ENCODE measurements at places on chromosomes 2 and 18. TPM values are rescaled to one million over a fixed set of nuclear protein-coding genes. Genes with fewer than 3 reads are reported as not detected.

DNA sequence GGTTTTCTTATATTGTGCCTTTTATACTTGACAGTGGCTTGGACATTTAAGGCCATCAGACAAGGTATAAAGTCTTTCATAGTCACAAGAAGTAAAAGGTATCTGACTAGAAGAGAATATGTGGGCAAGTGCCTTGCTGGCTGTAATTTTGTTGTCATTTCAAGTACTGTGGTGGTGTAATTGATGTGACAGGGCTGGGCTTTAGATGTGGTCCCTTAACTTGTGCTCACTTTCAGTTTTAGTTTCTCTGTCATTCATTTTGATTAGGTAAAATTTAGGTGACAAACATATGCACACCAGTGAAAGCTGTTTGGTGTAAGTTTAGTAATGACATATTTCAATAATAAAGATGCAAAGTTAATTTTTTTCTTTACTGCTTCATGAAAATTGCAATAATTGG, 31.2 kb upstream of the TBR1 start:
- no peak overlapping the region for H3K4me3 ChIP-seq
- no peak for DNase-seq
- no peak overlapping the region for H3K27ac ChIP-seq
- H3K4me1 ChIP-seq, result no peaks in the 10 kb centered on the region

- no peaks in the 10 kb centered on the region for H3K36me3 ChIP-seq
- H3K27me3 ChIP-seq, result no peaks in the 10 kb centered on the region
- no peak overlapping the region for H3K27ac ChIP-seq
- peaks cover 53% of the 10 kb centered on the region for H3K4me1 ChIP-seq
- DNase-seq, result no peak
These were observed 263.0 kb downstream of the LPIN1 start for GRCh38 chr2:12009323-12009905.

GRCh38 chr2:72210470-72210869, 62.8 kb upstream of the CYP26B1 start:
- H3K36me3 ChIP-seq, result no peaks in the 10 kb centered on the region
- H3K4me1 ChIP-seq, result no peaks in the 10 kb centered on the region
- no peak overlapping the region for H3K4me3 ChIP-seq
- no peaks in the 10 kb centered on the region for H3K27me3 ChIP-seq

- no peaks in the 10 kb centered on the region for H3K36me3 ChIP-seq
- DNase-seq, result no peak
- H3K27ac ChIP-seq, result no peak overlapping the region
- no peaks in the 10 kb centered on the region for H3K27me3 ChIP-seq
- H3K4me3 ChIP-seq, result no peak overlapping the region
These were observed 24.1 kb downstream of the CABLES1 start for GRCh38 chr18:23159344-23159743.

Gene FEV
- not detected for total RNA-seq

Gene CHRNA1
- 0.20 TPM for total RNA-seq

DNA sequence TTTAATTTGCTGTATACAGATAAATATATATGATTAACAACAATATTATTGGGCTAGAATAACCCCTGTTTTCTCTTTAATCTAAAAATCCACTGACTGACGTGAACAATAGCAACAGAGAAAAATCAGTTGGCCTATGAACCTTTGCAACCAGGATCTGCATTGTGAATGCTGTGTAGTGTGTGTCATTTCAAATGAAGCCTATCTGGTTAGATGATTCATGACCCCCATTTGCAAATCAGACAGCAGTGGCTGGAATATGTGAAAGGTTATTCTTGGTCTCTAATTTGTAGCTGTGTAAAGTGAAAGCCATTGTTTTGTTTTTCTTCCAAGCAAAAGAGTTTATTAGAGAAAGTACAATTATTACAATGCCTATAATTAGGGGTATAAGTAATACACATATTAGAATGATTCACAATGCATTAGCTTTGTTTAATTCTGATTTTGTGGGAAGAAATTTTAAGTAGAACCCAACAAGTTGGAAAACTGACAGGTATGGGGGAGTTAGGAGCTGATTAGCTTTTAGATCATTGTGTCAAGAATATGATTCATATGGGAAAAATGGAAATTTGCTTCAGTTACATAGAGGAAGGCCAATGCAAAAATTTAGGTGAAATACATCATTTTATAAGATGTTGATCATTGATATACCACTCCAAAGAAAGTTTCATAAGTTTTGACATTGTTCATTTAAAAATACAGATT, 1362.2 kb upstream of the TMEFF2 start:
- no peak for DNase-seq
- no peaks in the 10 kb centered on the region for H3K36me3 ChIP-seq
- H3K4me3 ChIP-seq, result no peak overlapping the region
- no peaks in the 10 kb centered on the region for H3K4me1 ChIP-seq

DNA sequence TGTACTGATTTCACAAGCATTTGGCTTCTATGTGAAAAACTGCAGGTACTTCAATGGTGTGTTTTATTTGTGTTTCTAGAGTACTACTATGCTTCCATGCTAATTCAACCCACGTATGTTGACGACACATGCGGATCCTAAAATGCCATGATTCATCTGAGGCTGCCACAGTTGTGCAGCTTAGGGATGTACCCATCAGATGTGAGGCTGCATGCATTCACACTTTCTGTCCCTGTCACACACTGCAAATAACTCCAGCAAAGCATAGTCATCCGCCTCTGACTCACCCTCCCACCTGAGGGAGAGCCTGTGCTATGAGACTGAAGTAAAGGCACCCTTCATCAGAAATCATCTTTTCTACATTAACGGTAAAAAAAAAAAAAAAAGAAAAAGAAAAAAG, 22.1 kb upstream of the SERTAD2 start:
- H3K4me3 ChIP-seq, result no peak overlapping the region
- no peaks in the 10 kb centered on the region for H3K36me3 ChIP-seq
- peaks cover 10% of the 10 kb centered on the region for H3K4me1 ChIP-seq
- no peak for DNase-seq

- no peak overlapping the region for H3K4me3 ChIP-seq
- H3K27me3 ChIP-seq, result no peaks in the 10 kb centered on the region
- peaks cover 2% of the 10 kb centered on the region for H3K36me3 ChIP-seq
- H3K4me1 ChIP-seq, result peaks cover 72% of the 10 kb centered on the region
- DNase-seq, result no peak
- no peak overlapping the region for H3K27ac ChIP-seq
These were observed 134.4 kb upstream of the SLC1A4 start for GRCh38 chr2:64854773-64855237.

DNA sequence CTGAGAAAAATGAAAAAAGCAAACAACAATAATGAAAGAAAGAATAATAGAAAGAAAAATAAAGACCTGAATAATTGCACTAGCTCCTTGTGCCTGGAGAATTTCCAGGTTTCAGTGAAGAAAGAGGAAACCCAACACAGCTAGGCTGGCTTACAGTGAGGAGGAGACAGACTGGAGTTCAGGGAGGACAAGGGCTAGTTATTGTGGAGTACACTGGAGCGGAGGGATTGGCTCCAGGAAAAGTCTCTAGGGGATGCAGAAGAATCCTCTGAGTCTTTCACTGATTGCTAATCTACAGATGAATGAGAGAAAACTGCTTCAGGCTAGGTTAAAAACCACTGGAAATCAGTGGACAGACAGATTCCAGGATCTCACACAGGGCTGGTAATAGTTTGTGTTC, 163.6 kb upstream of the RBMS1 start:
- DNase-seq, result no peak
- no peaks in the 10 kb centered on the region for H3K27me3 ChIP-seq
- no peak overlapping the region for H3K4me3 ChIP-seq
- no peak overlapping the region for H3K27ac ChIP-seq

DNA sequence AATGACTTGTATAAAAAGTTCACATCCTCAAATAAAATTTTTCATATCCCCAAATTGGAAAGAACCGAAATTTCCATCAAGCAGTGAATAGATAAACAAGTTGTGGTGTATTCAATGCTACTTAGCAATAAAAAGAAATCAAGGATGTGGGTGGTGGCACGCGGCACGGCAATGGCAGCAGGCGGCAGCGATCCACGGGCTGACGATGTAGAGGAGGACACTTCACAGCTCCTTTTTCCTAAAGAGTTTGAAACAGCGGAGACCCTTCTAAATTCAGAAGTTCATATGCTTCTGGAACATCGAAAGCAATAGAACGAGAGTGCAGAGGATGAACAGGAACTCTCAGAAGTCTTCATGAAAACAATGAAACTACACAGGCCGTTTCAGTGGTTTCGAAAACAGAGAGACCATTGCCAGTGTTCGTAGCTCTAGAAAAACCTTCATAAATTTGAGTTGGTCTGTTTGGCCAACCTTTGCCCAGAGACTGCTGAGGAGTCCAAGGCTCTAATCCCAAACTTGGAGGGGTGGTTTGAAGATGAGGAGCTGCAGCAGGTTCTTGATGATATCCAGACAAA, 9.8 kb upstream of the IL36A start:
- DNase-seq, result no peak
- no peaks in the 10 kb centered on the region for H3K4me1 ChIP-seq
- H3K27me3 ChIP-seq, result peaks cover 3% of the 10 kb centered on the region
- H3K36me3 ChIP-seq, result no peaks in the 10 kb centered on the region
- H3K4me3 ChIP-seq, result no peak overlapping the region

Gene RAB31
- 44.6 TPM for total RNA-seq

Gene DPP4
- total RNA-seq, result 1.2 TPM

Gene HOXD10
- not detected for total RNA-seq

GRCh38 chr2:64467096-64467843, 13.3 kb downstream of the LGALSL start:
- no peaks in the 10 kb centered on the region for H3K4me1 ChIP-seq
- no peak overlapping the region for H3K4me3 ChIP-seq
- no peaks in the 10 kb centered on the region for H3K36me3 ChIP-seq
- H3K27ac ChIP-seq, result no peak overlapping the region
- H3K27me3 ChIP-seq, result peaks cover 3% of the 10 kb centered on the region

DNA sequence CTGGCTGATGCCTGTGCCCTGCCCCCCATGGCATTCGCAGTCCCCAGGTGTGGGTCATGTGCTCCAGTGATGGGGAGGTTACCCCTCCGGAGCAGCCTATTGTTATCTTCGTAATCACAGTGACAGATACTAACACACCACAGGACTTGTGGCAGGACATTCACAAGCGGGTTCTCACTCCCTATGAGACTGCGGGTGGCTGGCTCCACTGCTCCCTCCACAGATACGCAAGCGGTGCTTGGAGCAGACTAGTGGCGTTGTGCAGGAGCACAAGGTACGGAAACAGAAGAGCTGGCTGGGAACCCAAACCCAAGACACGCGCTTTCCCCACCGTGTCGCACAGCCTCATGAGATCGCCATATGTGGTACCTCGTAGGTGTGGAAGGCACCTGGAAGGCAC, 52.2 kb downstream of the ACKR3 start:
- H3K27me3 ChIP-seq, result no peaks in the 10 kb centered on the region
- H3K4me1 ChIP-seq, result no peaks in the 10 kb centered on the region

Gene KCNF1
- not detected for total RNA-seq

GRCh38 chr18:39942702-39943101, 2012.3 kb upstream of the PIK3C3 start:
- no peaks in the 10 kb centered on the region for H3K36me3 ChIP-seq
- H3K4me3 ChIP-seq, result no peak overlapping the region
- DNase-seq, result no peak
- no peak overlapping the region for H3K27ac ChIP-seq

DNA sequence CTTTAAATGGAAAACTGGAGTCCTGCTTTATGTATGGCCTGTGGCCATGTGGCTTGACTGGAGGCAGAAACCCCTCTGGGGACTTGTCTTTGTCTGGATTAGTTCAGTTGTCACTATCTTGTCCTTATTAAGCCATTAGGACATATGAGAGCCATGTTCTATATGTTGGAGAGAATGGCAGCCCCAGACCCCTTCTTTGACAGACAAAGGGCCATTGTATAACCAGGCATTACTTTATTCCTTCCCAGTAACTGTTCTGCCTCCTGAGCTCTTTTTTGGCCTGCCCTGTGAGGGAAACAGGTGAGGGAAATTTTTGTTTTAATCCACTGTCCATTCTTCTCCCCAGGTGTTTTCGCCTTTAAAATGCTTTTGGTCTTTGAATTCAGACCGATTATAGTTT, 43.3 kb downstream of the FSHR start:
- no peak for DNase-seq
- H3K36me3 ChIP-seq, result no peaks in the 10 kb centered on the region
- no peaks in the 10 kb centered on the region for H3K4me1 ChIP-seq
- H3K27me3 ChIP-seq, result no peaks in the 10 kb centered on the region

GRCh38 chr2:85799215-85799956, 45.6 kb downstream of the ATOH8 start:
- H3K36me3 ChIP-seq, result no peaks in the 10 kb centered on the region
- H3K4me3 ChIP-seq, result no peak overlapping the region
- H3K4me1 ChIP-seq, result no peaks in the 10 kb centered on the region

DNA sequence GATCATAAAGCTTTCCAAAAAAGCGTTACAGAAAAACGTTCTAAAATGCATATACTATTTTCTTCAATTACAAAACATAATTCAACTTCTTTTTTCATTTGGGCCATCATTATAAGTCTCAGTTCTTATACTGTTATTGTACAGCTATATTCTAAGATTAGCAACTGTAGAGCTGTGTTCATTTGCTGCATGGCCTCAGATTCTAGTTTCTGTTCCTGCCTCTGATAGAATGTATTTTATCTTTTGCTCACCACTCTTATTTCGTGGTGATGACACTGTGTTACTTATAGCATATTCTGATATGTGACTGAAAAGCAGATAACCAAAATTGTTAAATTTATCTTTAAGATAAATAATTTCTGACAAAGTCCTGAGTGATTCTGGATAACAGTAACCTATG, 67.2 kb downstream of the PTRHD1 start:
- H3K4me3 ChIP-seq, result no peak overlapping the region
- no peaks in the 10 kb centered on the region for H3K27me3 ChIP-seq
- H3K4me1 ChIP-seq, result no peaks in the 10 kb centered on the region
- DNase-seq, result no peak
- no peak overlapping the region for H3K27ac ChIP-seq

DNA sequence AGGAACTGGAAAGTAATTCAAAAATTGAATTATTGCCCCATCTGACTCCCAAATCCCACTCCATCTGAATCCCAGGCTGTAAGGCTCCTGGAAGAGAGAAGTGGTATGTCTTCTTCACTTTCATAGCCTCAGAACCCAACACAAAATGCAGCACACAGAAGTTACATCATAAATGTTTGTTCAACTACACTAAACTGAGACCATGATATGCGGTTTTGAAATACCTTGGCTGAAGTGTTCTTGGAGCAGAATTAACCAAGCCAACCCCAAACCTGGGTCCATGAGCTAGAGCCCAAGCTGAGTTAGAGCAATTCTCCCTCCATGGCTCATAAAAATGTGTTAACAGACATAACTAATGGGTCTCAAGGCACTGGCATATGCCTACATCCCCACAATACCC, 23.3 kb downstream of the NEB start:
- no peak overlapping the region for H3K4me3 ChIP-seq
- no peak overlapping the region for H3K27ac ChIP-seq
- peaks cover 4% of the 10 kb centered on the region for H3K4me1 ChIP-seq
- no peaks in the 10 kb centered on the region for H3K27me3 ChIP-seq
- H3K36me3 ChIP-seq, result no peaks in the 10 kb centered on the region
